ENCODE measurements at places on chromosomes 7 and 10.
A peak's percentile ranks its signal among the peaks of the same experiment; 100 is the strongest.

GRCh38 chr7:93011351-93012294 is 106.2 kb downstream of the SAMD9 start:
- no peak for DNase-seq

- DNase-seq, result no peak
Measured at GRCh38 chr10:114538181-114538906, 119.7 kb downstream of the ABLIM1 start.

- no peak for DNase-seq
Measured at GRCh38 chr10:87079106-87079836, 15.4 kb downstream of the GLUD1 start.

DNA sequence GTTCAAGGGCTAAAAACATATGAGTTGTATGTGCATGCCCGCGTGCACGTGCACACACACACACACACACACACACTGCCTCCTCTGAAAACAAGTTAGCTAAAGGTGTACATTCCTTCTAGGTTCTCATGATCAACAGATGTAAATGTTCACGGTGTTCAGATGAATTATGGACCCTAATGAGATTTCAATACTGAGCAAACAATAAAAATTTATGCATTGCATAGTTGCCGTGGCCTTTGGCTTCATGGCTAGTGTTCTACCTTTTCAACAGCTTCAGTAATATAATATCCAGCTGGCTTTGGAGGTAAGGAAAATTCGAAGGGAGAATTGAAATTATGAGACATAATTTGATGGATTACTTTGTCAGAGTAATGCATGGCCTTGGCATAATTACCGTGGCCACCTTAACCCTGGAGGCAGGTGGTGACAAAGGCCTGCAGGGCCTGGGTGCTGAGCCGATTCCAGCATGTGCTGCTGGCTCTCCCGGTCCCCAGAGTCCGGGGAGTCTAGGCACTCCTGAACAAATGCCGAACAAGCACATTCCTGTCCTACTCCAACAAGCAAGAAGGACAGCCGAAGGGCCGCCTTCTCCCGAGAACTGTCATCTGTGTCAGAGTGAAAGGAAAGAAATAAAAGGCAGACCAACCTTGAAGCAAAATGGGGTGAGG is 166.6 kb upstream of the TCF7L2 start:
- peak; percentile 33 for DNase-seq

DNA sequence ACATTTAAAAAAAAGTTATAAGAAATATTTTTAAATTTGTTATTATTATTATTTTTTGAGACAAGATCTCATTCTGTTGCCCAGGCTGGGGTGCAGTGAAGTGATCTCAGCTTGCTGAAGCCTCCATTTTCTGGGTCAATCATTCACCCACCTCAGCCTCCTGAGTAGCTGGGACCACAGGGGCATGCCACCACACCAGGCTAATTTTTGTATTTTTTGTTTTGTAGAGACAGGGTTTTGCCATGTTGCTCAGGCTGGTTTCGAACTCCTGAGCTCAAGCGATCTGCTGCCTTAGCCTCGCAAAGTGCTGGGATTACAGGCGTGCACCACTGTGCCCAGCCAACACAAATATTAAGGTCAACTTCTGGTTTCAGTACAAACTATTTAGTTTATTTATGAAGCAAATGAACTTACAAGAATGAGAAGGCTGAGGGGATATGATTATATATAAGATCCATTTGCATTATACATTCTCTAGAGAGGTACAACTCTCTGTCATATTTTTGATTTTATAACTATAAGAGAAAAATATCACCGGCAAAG is 45.9 kb upstream of the FAM133B start:
- DNase-seq, result no peak

DNA sequence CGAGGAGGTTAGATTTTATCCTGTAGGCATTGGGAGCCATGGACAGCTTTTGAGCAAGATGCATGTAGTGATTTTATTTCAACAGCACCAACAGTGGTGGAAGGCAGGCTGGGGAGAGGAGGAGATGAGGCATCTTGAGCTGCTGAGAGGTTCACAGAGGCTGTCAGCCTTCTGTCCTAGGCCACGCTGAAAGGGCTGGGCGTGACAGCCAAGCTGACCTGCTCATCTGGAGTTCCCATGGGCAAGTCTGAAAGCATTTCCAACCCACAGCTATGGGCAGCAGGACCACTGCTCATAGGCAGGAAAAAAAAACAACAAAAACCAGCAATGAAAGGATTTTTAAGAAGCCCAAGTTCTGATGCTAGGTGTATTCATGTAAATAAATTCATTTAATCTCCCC is 7.7 kb downstream of the NEURL1 start:
- no peak for DNase-seq

DNA sequence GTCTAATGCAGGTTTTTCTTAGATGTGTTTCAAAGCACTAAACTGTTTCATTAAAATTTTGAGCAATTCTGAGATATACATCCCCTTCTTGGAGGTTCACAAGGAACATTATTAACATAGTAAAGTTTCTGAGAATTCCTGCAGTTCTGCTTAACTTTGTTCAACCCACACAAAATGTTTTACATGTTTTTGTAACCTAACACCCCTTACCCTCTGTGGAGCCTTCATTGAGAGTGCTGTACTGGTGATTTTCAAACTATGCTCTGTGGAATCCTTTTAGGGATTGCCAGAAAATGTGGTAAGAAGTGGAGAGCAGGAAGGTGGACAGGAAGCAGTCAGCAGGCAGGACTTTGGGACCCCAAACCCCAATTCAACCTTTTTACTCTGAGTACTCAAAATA is 53.6 kb upstream of the ABCB5 start:
- DNase-seq, result no peak

GRCh38 chr10:45548068-45548467 is 124.5 kb downstream of the ZFAND4 start:
- DNase-seq, result no peak

- DNase-seq, result no peak
Measured at GRCh38 chr7:28088901-28089714, 91.5 kb downstream of the JAZF1 start.

- DNase-seq, result no peak
Measured at GRCh38 chr7:82685214-82685613, 241.6 kb upstream of the CACNA2D1 start.

- DNase-seq, result no peak
Measured at GRCh38 chr7:22320416-22320815, 36.5 kb downstream of the RAPGEF5 start.

- no peak for DNase-seq
Measured at GRCh38 chr10:103835096-103836050, 20.0 kb downstream of the SH3PXD2A start.

GRCh38 chr7:131182446-131183058 is 145.1 kb upstream of the MKLN1 start:
- no peak for DNase-seq

GRCh38 chr7:30557245-30557644 is 37.4 kb upstream of the GARS1 start:
- DNase-seq, result no peak

DNA sequence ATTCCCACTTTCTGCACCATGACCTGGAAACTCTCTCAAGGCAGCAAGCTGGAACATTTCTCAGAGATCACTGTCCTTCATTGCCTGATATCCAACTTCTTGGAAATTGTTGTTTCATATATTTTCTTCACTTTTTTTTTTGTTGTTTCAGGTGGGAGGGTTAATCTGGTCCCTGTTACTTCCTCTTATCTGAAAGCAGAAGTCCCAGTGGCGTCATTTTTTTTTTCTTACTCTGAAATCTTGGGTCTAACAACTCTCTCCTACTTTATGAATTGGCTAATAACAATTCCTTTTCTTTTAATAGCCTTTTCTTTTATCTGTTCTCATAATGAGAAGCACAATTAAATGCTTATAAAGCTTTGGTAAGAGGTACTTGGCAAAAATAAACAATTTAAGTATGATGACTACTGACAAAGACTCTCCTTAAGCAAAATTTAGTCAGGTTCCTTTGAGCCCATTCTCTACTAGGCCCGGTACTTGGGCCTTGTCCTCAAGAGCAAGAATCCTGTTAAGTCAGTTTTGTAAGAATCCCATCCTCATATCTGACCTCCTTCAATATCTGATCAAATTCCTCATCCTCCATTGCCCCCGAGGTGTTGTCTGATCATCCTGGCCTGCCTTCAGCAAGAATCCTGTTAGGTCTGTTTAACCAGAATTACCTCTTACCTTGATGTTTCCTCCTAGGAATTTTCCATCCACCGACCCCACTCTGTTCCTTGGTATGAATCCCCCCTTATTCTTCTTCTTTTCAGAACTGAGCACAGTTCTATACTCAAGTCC is 11.5 kb upstream of the CC2D2B start:
- no peak for DNase-seq

- DNase-seq, result no peak
Measured at GRCh38 chr7:47833211-47833610, 115.1 kb downstream of the PKD1L1 start.

DNA sequence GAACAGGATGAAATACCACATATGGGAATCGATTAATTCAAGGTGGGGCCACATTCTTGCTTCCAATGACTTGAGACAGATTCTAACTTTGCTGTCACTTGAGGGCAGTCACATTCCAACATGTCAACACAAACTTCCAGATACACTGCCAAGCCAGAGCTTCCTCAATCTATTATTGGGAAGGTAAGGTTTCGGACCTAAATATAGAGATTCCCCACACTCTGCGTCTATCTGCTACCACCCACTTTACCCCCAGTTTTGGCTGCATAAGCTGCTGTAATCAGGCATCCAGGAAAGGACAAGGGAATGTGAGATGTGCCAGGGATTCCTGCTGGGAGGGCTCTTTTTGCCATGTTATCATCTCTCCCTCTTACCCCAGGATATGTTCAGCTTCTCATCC is 20.5 kb upstream of the DGKI start:
- no peak for DNase-seq

GRCh38 chr10:12391206-12391605 is 41.9 kb downstream of the CAMK1D start:
- DNase-seq, result no peak

DNA sequence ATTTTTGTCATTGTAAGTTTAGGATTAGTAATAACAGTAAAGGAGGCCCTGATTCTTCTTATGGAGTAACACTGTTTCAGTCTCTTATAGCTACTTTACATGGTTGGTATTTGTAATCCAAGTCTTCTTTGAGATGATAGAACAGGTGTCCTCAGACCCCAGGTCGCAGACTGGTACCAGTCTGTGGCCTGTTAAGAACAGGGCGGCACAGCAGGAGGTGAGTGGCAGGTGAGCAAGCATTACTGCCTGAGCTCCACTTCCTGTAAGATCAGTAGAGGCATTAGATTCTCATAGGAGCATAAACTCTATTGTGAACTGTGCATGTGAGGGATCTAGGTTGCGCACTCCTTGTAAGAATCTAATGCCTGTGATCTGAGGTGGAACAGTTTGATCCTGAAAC is 77.3 kb downstream of the STK31 start:
- DNase-seq, result no peak

- no peak for DNase-seq
Measured at GRCh38 chr7:142094861-142095260, 16.7 kb upstream of the MGAM2 start.

- DNase-seq, result no peak
Measured at GRCh38 chr7:20929199-20929598, 142.5 kb upstream of the SP8 start.

DNA sequence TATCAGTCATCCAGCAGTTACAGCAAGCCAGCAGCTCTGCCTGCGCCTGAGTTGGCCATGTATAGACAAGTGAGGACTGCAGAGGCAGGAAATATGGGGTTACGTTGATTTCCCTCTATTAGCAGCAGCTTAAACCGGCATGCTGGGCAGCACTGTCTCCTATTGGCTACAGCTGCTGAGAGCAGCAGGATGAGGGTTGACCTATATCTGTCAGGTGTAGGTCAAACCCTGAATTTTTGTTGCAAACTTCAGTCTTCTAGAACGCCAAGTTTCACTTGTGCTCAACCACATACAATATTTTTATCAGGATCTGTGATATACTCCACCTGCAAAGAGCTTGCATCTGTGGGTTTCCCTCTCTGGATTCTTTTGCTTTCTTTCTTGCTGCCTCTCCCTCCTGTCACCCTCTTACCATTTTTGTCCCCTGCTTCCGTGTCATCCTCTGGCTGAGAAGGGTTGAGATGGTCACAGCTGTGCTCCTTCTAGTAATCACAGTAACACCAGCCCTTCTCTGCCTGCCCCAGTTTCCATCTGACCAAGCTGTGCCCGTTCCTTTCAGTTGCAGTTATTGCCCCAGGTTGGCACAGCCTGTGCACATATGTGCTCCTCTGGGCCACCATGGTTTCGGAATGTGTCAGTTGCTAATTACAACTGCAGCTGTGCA is 23.8 kb upstream of the GLCCI1 start:
- peak; percentile 40 for DNase-seq

GRCh38 chr10:77406764-77407430 is 230.7 kb downstream of the KCNMA1 start:
- DNase-seq, result no peak

GRCh38 chr10:65793738-65794425 is 1132.0 kb upstream of the LRRTM3 start:
- peak; percentile 14 for DNase-seq

DNA sequence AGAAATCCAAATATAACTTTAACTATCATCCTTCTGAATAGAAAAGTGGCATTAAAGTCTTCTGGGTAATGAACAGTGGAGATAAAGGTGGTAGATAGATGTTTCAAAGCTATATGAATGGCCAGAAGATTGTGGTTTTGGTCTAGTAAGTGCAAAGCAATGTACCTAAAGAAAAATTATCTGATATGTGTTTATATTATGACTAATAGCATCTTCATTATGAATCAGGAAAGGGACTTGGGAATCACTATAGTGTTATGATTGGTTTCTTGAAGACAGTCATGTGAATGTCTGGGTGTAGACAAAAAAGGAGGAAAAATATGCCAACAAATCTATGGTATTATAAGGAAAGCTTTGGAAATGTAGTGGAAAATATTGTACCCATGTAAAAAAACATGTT is 3.0 kb downstream of the ZNF518A start:
- DNase-seq, result no peak

DNA sequence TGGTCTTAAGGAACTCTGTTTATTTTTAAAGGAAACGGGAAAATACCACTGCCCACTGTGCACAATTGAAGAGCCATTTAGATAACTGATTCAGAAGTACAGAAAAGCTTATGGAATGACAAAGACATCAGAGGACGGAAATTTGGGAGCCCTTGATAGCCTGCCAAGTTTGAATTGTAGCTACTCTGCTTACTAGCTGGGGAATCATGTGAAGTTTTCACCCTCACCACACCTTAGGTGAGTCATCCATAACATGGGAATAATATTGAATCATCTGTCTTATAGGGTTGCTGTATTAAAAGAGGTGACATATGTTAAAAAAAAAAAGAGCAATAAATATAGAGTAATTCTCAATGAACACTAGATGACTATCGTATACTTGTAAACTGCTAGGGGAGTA is 1104.2 kb downstream of the GATA3 start:
- no peak for DNase-seq

All from NCI-H2171 treated with DMSO at 0.1 percent for 48 hours (cell line).